ENCODE measurements at places on chromosomes 13 and 19.

- DNase-seq, result no peak
Measured at GRCh38 chr13:39444866-39445265, 158.1 kb downstream of the LHFPL6 start.

DNA sequence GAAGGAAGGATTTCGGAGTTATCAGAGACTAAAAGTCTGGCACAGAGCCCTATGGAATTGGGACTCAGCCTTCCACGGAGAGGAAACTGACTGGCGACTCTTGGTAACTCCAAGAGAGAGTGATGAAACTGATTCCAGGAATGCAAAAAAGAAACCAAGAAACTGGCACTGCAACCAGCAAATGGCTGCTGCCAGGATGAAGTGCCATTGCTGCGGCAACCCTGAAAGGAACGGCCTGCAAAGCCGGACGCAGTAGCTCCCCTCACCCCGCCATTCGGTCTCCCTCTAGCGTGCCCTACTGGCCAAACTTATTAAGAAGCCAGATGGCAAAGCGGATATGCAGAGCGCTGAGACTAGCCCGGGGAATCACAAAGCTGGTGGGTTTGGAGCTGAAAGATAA is 236.0 kb downstream of the PCDH9 start:
- peak; percentile 52 for DNase-seq

DNA sequence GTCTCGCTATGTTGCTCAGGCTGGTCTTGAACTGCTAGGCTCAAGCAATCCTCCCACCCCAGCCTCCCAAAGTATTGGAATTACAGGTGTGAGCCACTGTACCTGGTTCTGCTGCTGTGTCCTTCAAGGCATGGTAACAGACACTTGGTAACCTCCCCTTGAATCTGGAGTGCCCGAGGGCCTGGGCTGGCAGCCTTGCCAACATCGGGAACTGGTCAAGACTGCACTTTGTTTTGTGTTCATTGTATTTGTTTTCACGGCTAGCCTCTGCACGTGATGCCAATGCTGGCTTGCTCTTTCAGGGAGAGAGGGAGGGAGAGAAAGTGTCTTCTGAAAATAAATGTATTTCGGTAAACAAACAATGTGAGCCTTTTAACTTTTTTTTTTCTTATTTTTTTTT is 12.0 kb downstream of the CERS4 start:
- DNase-seq, result no peak

DNA sequence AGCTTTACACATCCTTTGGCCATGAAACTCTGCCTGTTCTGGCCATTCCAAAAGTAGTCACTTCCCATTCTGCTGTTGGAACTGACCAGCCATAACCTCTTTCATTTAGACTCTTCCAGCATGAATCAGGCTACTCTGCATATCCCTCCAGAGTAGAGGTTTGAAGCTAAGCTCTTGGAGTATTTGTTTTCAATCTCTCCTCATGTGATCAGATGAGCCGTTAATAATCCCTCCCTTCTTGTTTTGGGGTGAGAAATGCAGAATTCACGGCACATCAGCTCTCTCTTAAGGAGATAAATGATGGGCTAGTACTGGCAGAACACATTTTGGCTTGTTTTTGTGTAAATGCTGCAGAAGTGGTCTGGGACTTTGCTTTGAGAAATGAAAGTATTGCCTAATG is 519.9 kb downstream of the PCDH17 start:
- no peak for DNase-seq

DNA sequence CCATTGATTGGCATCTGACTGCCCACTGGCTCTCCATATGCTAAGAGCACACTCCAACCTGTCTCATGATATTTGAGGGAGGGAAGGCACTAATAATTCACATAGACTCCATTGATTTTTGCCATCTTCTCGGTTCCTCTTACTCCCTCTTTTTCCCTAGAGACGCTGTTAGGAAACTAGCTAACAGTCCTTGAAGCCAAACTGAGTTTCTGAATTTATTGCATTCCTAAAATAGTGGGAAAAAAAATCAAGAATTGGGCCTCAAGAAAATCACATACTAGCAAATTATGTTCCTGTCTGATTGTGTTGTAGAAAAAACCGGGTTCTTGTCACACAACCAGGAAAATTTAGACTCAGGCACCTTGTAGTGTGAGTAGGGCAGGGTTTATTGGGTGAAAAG is 86.4 kb upstream of the SLC7A1 start:
- DNase-seq, result no peak

GRCh38 chr13:34031610-34032009 is 213.7 kb downstream of the RFC3 start:
- DNase-seq, result no peak

GRCh38 chr19:49739933-49740332 is 23.2 kb downstream of the TSKS start:
- no peak for DNase-seq

Measured in fibroblast of gingiva (primary cell).